ENCODE measurements at places on chromosomes 4 and X.

- peak; percentile 83 for DNase-seq
Measured at GRCh38 chr4:151324752-151325110, 674 bp downstream of the SH3D19 start.

DNA sequence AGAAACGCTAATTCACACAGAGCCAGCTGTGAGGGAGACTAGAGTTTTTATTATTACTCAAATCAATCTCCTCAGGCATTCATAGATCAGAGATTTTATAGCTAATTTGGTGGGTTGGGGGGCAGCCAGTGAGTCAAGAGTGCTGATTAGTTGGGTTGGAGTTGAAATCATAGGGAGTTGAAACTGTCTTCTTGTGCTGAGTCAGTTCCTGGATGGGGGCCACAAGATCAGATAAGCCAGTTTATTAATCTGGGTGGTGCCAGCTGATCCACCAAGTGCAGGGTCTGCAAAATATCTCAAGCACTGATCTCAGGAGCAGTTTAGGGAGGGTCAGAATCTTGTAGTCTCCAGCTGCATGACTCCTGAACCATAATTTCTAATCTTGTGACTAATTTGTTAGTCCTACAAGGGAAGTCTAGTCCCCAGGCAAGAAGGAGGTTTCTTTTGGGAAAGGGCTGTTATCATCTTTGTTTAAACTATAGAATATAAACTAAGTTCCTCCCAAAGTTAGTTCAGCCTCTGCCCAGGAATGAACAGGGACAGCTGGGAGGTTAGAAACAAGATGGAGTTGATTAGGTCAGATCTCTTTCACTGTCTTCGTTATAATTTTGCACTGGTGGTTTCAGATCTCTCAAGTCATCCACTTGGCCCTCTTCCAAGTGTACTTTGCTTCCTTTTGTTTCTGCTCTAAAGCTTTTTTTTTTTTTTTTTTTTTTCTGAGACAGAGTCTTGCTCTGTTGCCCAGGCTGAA, 5.4 kb upstream of the NAA11 start:
- no peak for DNase-seq

DNA sequence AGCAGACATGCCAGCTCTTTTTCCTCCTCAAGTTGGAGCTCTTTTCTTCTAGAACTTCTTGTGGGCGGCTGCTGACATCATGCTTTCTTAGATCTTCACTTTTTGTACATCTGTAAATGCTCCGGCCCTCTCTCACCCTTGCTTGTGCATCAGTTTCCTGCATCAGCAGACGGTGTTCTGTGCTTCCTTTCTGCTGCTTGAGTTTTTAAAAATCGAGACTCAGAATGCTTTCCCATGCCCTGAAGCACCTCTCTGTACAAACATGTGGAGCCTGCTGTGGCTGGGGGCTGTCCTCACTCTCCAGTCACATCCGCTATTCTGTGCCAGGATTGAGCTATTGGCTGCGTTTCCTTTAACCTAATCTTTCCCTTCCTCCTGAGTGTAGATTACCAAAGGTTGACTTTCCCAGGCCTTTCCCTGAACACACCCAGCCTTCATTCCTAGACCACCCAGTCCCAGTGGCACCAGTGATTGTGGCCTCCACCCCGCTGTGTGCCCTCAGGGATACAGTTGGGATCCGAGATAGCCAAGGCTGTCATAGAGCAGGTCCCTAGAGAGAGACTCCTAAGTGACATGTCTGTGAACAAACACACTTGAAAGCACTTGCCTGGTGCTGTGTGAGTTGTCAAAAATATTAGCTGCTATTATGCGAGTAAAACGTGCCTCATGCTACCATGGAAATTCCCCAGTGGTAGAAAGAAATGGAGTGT, 41.9 kb downstream of the TNIP2 start:
- DNase-seq = peak; percentile 50

DNA sequence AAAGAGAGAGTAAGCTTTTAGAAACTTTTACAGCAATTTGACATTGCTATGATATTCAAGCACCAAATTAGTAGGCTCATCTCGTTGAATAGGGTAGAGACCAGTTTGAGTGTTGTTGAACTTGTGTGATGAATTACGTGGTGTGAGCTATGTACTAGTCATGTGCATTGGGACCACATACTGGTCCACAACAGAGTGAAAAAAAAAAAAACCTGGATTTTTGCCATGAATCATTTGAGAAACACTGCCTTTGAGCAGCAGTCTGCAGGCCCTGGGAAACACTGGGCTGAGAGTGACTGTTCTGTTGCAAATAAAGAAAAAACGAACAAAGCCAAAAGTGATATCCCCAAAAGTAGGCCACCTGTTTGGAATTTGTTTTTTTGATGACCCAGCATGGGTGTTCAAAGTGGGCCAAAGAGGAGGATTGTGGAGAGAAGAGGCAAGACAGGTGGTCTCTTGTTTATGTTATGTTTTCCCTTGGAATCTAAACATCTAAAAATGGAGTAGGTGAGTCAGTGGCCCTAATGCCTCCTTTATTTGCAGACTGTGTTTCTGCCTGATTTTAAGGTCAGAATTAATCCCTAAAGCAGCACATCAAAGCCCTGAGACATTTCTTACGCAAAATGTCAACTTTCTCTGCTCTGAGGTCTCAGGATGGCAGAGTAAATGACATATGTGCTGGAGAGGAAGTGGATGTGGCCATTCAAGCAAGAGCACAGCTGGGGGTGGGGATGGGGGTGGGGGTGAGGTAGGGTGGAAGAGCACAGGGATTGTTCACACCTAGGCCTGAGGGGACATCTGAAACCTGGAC, 33.5 kb downstream of the TAF7L start:
- no peak for DNase-seq

DNA sequence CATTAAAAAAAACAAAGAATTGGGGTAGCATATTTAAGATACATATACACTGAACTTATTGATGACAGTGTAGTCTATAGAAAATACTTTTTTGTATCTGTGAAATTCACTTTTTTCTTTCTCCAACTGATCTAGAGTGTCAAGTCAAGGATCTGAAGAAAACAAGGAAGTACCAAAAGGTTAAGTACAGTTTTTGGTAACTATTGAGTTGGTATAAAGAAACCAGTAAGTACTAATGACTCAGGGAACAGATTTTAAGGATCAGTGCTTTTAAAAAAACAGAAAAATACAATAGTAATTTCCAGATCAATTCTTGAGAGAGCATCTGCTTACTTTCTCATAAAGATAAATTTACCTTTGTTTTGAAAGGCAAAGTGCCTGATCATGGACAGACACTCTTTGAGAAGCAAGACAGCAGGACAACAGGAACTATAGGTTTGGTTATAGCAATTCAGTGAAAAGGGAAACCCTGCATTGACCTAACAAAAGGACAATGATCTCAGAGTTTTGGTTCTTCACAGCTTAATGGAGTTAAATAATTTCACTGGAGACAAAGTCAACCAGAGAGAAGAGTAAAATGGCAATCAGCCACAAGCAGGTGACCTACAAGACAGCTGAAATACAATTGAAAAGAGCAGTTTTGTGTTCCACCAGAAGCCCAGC, 23.4 kb downstream of the TRMT10A start:
- DNase-seq = no peak

- no peak for DNase-seq
Measured at GRCh38 chr4:72486991-72487390, 82.0 kb downstream of the ADAMTS3 start.

DNA sequence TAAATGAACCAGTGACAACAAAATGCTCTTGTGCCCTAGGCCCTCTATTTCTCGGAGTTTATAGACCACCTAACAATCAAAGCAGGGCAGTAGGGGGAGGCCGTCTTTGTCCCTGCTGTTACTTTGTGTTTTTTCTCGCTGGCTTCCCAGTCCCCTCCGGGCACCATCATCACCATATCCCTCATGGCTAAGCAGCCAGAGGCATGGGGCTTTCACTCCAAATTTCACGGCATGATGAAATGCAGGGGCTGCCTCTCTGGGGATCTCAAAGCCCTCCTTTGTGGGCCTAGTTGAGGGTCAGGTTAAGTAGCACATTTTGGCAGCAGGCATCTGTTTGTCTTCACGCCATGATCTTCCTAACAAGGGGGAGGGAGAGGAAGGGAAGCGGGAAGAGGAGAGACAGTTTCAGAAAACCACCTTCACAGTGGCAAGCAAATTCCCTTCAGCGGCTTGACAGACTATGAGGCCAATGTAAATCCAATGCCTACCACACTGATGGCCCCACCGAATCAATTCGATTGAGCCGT, 91.9 kb downstream of the ANOS1 start:
- DNase-seq = peak; percentile 67

GRCh38 chr4:89534356-89534755, 226.8 kb upstream of the GPRIN3 start:
- DNase-seq = no peak

DNA sequence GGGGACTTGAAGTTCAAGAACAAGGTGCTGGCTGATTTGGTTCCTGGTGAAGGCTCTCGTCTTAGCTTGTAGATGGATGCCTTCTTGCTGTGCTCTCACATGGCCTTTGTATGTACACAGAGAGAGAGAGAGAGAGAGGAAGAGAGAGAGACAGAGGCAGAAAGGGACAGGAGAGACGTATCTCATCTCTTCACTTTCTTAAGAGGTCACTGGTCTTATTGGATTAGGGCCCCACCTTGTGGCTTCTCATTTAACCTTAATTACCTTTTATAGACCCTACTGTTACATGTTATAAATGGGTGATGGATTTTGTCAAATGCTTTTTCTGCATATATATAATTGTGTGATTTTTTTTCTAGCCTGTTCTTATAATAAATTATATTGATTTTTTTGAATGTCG, 1444.2 kb downstream of the ADGRL3 start:
- peak; percentile 24 for DNase-seq

GRCh38 chr4:56657128-56657527, 24.0 kb downstream of the HOPX start:
- DNase-seq = no peak

GRCh38 chr4:70488748-70489147, 16.8 kb downstream of the MUC7 start:
- peak; percentile 4 for DNase-seq

GRCh38 chrX:44017676-44018075, 44.5 kb upstream of the NDP start:
- DNase-seq = no peak

- DNase-seq = no peak
Measured at GRCh38 chrX:150303386-150304097, 59.6 kb upstream of the MAMLD1 start.

- no peak for DNase-seq
Measured at GRCh38 chrX:53479301-53479700, 45.1 kb upstream of the HSD17B10 start.

- no peak for DNase-seq
Measured at GRCh38 chr4:145217349-145217748, 37.0 kb upstream of the OTUD4 start.

GRCh38 chr4:147629783-147630730, 12.9 kb downstream of the TMEM184C start:
- DNase-seq = no peak
